Upper lobe of left lung (tissue), 6 donors: ENCODE measurements at places on chromosomes 5 and 9. TPM values are rescaled to one million over a fixed set of nuclear protein-coding genes. Genes with fewer than 3 reads are reported as not detected.

PRSS3 gene
- not detected for total RNA-seq

MPDZ gene
- 20.6 TPM for total RNA-seq

GRCh38 chr5:15933259-15934207, 246.1 kb downstream of the MARCHF11 start:
- DNase-seq: no peak

PTPDC1 gene
- 9.5 TPM for total RNA-seq

TLX3 gene
- not detected for total RNA-seq

- DNase-seq: no peak
Observed at GRCh38 chr9:97567182-97567893, 65.8 kb downstream of the TSTD2 start.

DNA sequence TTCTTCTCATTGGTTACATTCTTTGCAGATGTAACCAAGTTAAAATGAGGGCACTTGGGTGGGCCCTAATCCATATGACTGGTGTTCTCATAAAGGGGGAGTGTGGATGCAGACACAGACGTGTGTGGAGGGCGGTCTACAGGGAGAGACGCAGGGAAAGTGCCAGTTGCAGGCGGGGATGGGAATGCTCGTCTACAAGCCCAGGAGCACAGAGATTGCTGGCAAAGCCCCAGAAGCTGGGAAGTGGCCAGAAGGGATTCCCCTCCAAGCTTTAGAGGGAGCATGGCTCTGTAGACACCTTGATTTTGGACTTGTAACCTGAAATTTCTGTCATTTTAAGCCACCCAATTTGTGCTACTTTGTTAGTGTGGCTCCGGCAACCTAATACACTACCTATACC, 96.8 kb upstream of the CTSL start:
- DNase-seq: no peak
